ENCODE measurements at places on chromosomes 16 and 17.

- no peak for DNase-seq
Observed at GRCh38 chr17:7633093-7633492, 3.2 kb downstream of the SHBG start.

DNA sequence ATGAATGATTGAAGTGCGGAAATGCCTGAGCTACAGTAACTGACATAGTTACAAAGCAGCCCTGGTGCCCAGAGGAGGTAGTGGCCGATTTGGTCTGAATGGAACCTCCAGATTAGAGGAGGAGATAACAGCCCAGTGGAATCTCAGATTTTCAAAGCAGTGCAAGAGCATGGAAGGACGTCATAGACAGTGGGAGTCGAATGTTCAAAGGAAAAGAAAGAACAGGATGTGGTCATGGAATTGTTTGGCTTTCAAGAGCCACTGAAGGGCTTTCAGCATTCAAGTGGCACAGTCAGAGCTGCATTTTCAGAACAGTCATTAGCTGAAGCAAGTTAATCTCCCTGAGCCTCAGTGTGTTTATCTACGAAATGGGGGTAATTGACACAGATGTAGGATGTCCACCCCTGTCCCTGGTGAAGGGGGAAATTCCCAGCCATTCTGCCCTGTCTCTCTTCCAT lies 104.6 kb upstream of the CACNG3 start:
- peak; percentile 20 for DNase-seq

DNA sequence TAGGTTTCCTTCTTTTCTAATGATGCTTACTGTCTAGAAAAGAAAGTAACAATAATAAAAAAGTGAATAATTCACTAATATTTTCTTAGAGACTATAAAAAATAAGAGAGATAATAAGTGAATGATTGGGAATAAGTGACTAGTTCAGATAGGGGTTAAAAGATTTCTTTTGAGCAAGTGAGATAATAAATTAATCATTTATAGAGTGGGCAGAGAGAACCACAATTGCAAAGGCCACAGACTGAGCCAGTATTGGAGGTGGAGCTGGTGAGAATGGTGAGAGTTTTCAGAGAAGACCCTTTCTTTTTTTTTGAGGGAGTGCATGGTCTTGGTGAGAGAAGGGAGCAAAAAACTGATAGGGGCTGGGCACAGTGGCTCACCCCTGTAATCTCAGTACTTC lies 159.1 kb upstream of the SALL1 start:
- DNase-seq, result no peak

- DNase-seq, result peak; percentile 54
Observed at GRCh38 chr17:59899099-59899498, 6.2 kb downstream of the RPS6KB1 start.

DNA sequence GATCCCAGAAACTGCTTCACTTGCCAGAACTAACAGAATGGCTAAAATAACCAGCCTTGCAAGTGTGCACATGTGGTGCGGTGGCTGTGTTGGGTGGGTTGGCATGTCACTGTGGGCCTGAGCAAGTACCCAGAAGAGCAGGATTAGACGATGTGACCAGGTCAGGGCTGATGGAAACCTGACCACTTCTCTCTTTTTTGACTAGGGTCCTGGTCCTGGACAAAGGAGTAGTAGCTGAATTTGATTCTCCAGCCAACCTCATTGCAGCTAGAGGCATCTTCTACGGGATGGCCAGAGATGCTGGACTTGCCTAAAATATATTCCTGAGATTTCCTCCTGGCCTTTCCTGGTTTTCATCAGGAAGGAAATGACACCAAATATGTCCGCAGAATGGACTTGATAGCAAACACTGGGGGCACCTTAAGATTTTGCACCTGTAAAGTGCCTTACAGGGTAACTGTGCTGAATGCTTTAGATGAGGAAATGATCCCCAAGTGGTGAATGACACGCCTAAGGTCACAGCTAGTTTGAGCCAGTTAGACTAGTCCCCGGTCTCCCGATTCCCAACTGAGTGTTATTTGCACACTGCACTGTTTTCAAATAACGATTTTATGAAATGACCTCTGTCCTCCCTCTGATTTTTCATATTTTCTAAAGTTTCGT lies 16.7 kb downstream of the ANKRD40 start:
- DNase-seq, result no peak

GRCh38 chr17:80047176-80047575 lies 10.7 kb downstream of the CCDC40 start:
- DNase-seq, result no peak

- DNase-seq, result no peak
Observed at GRCh38 chr17:42386777-42387657, 1.2 kb downstream of the STAT3 start.

DNA sequence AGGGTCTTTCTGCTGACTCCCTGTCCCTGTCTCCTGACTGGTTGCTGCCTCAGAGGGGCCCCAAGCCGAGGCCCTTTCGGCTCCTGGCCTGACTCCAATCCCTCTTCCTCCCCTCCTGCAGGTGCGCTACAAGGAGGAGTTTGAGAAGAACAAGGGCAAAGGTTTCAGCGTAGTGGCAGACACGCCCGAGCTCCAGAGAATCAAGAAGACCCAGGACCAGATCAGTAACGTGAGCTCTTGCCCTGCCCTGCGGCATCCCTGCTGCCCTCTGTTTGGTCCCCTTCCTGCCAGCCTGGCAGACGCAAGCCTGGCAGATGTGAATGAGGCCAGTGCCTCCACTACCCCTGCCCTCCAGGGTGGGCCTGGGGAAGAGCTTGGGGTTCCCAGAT lies 27.1 kb upstream of the LASP1NB start:
- DNase-seq, result peak; percentile 32

DNA sequence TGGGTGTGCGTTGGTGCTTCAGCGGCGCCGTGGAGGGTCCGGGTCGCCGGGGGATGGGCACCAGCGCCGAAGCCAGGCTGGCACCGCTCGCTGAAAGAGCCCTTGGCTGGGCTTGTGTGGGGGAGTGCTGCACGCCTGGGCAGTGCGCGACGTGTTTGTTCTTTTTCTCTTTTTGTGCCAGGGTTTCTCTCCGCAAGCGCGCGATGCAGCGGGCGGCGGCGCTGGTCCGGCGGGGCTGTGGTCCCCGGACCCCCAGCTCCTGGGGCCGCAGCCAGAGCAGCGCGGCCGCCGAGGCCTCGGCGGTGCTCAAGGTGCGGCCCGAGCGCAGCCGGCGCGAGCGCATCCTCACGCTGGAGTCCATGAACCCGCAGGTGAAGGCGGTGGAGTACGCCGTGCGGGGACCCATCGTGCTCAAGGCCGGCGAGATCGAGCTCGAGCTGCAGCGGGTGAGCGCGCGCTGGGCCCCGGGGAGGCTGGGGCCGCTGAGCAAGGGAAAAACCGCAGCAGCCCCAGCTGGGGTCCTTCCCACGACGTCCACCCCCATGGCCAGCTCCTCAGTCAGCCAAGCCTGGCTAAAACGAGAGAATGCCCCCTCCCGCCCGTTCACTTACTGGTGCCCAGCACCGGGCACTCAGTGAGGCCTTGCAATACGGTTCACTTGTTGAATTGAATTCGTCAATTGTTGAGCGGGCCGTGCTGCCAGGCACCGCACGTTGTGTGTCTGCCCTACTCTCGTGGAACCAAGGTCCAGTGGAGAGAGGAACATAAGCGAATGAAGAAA lies 541 bp downstream of the GPT2 start:
- peak; percentile 13 for DNase-seq

GRCh38 chr17:35448214-35448898 lies at the start of gene SLFN13:
TSS of gene SLFN13 (minus strand) at chr17:35448766. CDS start at chr17:35445680, 3,086 bp downstream.
- peak; percentile 92 for DNase-seq

GRCh38 chr17:82736511-82737185 lies 1.2 kb downstream of the FN3K start:
- no peak for DNase-seq

GRCh38 chr16:72066747-72067146 lies 3.7 kb downstream of the HPR start:
- peak; percentile 12 for DNase-seq

GRCh38 chr16:72664509-72665408 lies 383.2 kb downstream of the ZFHX3 start:
- DNase-seq, result peak; percentile 92

GRCh38 chr16:87178977-87179376 lies 138.2 kb downstream of the C16orf95 start:
- no peak for DNase-seq

DNA sequence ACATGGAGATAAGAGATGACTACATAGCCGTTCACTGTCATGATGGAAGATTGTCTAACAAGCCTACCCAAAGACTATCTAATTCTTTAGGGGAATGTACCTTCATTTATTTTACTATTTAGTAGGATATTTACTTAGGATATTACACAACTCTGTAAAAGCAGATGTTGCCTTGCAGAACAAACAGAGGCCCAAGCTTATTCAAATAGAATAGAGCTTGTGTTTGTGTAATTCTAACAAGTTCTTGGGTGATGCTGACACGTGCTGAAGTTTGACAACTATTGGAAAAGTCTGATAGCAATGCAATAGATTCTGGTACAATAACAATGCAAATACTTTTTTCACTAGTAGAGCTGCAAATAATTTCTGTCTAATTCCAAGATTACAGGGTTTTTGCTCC lies 447.6 kb downstream of the TOX3 start:
- DNase-seq, result no peak

GRCh38 chr16:74650966-74651567 lies 15.6 kb downstream of the RFWD3 start:
- peak; percentile 8 for DNase-seq

DNA sequence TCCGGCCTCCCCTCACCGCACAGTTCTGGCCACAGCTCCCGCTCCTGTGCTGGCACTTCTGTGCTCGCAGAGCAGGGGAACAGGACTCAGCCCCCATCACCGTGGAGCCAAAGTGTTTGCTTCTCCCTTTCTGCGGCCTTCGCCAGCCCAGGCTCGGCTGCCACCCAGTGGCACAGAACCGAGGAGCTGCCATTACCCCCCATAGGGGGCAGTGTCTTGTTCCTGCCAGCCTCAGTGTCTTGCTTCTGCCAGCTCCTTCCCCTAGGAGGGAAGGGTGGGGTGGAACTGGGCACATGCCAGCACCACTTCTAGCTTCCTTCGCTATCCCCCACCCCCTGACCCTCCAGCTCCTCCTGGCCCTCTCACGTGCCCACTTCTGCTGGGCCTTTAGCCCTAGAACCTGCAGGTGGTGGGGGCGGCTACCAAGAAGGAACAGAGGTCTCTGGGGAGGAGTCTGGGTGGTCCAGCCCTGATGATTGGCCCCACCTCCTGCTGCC lies 645 bp upstream of the ELMO3 start:
- DNase-seq, result peak; percentile 22

GRCh38 chr16:189604-190186 lies 9.4 kb downstream of the HBQ1 start:
- no peak for DNase-seq

DNA sequence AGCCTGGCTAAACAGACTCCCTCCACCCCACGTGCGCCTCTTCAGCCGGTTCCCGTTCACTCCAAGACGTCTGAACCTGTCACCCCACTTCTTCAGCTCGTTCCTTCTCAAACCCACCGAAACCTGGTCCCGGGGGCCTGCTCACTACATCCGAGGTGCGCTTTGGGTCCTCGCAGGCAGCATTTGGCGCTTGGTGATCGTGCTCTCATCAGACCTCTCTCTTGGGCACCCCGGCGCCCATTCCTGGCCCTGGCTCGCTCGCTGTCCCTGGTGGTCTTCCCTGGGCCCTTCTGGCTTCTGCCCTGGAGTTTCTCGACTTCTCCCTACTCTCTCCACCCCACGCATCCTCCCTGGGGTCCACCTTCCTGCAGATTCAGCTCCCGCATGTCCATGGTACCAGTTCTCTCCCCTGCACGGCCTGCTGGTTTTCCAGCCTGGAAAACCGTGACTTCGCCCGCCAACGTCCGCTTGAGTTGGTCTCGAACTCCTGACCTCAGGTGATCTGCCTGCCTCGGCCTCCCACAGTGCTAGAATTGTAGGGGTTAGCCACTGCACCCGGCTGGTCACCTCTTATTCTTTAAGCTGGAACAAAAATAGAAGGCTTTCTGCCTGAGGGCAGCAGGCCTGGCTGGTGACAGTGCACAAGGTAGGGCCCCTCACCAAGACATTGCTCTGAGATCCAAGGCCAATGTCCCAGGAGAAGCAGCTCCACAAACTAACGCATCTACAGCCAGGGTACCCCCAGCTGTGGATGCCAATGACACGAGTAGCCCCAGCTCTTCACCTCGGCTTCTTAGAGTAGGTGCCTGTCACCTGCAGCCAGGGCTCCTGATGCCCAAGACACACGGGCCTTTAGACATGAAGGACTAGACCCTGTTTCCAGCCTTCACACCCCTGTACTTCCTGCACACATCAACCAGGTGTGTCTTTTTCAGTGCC lies 1.1 kb upstream of the MEAK7 start:
- no peak for DNase-seq

- peak; percentile 7 for DNase-seq
Observed at GRCh38 chr17:55641676-55642081, 81.0 kb downstream of the TMEM100 start.

- no peak for DNase-seq
Observed at GRCh38 chr16:55622930-55623561, 32.7 kb upstream of the SLC6A2 start.

DNA sequence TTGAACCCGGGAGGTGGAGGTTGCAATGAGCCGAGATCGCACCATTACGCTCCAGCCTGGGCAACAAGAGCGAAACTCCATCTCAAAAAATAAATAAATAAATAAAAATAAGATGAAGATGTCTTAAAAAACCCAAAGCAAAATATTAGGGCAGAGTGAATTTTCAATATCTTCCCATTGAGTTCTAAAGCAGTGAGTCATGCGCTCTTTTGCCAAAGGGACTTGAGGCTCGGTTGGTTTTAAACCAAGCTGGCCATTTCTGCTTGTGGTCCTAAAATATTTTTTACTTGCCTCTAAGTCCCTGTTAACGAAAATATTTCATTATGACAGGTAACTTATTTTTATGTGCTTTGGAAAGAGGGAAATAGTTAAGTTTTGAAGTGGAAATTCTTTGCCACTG lies 4.7 kb downstream of the PAFAH1B1 start:
- no peak for DNase-seq

- no peak for DNase-seq
Observed at GRCh38 chr16:3712861-3713372, 4.4 kb downstream of the TRAP1 start.

DNA sequence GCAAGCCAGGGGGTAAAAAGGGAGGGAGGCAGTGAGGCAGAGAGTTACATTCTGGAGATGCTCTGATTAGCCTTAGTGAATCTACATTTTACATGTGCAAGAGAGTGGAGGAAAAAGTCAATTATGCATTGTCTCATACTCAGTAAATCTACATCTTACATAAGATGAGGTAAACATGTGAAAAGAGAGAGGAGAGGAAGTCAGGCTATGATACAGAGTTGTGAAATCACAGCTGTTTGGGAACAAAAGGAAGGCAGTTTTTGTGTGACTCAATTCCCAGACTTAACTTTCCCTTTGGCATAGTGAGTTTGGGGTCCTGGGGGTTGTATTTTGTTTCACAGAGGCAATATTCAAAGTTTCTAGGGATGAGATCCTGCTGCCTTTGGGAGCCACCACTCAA lies 67.8 kb downstream of the GP2 start:
- DNase-seq, result no peak

- DNase-seq, result no peak
Observed at GRCh38 chr16:55297910-55298479, 26.0 kb upstream of the IRX6 start.
